H9 (cell line): ENCODE measurements at places on chromosomes 6 and 20.

DNA sequence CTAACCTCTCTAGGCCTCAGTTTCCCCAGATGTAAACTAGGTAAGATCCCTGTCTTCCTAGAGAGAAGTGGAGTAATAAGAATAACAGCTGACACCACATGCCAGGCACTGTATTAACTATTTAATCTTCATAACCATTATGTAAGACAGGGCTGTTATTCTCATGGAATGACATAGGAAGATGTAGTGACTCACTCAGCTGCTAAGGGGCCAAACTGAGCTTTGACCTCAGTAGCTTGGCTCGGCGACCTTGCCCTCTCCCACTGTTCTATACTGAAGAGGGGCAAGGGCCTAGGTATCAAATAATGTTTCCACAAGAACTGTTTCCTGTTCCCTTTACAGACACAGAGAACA, 2.9 kb upstream of the MDGA1 start:
- no peak for DNase-seq

GRCh38 chr20:61868466-61869090, 197.1 kb downstream of the TAF4 start:
- no peak for DNase-seq

- no peak for DNase-seq
These were observed 305.5 kb downstream of the QKI start for GRCh38 chr6:163720005-163720404.

GRCh38 chr6:95228636-95229035, 348.7 kb upstream of the MANEA start:
- DNase-seq, result no peak

- no peak for DNase-seq
These were observed 43.1 kb upstream of the RNF182 start for GRCh38 chr6:13881621-13882165.

GRCh38 chr20:9270831-9271230, 201.9 kb downstream of the PLCB4 start:
- DNase-seq, result no peak

GRCh38 chr20:51319522-51319921, 223.0 kb downstream of the NFATC2 start:
- DNase-seq, result no peak

- DNase-seq, result no peak
These were observed 201.2 kb downstream of the GMDS start for GRCh38 chr6:2044192-2044591.
